SK-N-DZ (cell line): ENCODE measurements at places on chromosomes 1 and 21.

- peak; percentile 76 for DNase-seq
These were observed 170.1 kb downstream of the CRB1 start for GRCh38 chr1:197438010-197438790.

DNA sequence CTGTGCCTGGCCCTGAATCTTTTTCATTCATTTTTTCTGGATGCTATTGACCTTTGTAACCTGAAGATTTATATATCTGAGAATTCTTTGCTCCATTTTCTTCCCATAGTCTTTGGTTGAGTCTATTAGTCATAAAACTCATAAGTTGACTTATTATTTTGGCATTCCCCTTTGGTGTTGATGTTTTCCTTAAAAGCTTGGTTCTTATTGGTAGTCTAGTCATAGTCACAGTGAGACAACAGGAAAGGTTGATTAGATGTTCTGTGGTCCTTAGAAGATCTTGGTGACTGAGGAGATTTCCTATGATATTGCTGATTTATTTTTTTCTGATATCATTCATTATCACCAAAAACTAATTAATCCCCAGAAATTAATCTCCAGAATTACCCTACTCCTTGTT is 86.2 kb downstream of the PTPRC start:
- DNase-seq: no peak

- no peak for DNase-seq
These were observed 111.0 kb downstream of the ACTL8 start for GRCh38 chr1:17865912-17866739.

DNA sequence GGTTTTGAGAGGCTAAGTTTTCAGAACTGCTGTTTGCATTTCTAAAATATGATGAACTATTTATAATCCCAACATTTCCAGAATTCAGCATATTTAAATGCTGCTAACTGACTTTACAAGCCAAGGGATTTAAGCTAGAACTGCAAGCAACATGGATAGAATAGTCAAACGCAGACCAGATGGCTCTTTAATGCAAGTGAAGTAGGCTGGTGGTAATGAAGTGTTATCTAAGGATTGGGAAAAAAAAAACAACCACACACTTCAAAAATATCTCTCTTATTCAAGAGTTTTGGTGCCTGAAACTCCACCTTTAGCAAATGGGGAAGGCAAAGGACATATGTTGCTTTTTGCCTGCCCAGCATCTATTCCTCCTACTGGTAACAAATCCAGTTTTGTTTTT is 20.9 kb upstream of the SSX2IP start:
- DNase-seq: no peak

- DNase-seq: no peak
These were observed 4.0 kb downstream of the AKR7A2 start for GRCh38 chr1:19307794-19308508.

DNA sequence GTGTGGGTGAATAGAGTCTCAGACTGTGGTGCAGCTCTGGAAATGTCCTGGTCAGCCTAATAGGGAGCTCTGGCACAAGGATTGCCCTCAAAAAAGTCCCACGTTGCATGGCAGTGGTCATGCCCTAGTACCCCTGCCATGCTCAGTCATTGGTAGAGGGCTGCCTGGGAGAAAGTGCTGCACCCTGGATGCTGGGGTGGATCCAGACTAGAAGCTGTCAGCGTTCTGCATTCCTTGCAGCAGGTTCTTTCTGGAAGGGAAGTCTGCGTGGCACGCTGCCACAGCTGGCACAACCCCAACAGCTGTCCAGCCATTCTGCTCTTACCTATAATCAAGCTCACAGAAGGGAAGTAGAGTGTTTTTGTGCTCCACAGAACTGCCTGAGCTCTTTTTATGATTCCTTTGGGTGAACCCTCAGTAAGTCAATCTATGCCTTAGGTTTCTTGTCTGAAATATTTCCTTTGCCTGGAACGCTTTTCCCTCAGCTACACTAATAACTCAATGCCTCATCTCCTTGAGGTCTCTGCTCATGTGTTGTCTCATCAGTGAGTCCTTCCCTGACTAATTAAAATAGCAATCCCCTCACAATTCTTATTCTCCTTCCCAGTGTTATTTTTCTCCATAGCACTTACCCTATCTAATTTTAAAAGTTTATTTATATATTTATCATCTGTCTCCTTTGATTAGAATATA is 61.5 kb upstream of the JAK1 start:
- DNase-seq: no peak

GRCh38 chr21:31929548-31929947 is 56.7 kb downstream of the HUNK start:
- DNase-seq: no peak

DNA sequence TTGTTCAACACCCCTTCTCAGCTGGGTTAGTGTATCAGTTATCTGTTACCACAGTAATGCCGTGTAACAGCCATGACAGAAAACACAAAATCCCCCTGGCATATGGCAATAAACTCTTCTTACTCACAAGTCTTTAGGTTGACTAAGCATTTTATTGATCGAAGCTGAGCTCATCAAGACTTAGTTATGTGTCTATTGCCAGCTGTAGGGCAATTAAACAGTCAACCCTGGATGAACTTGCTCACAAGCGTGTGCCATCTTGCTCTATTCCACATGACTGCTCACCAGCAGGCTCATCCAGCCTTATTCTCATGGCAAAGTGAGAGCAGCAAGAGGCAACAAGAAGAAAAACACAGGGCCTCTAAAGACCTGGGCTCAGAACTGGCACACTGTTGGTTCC is 333.8 kb upstream of the PTBP2 start:
- DNase-seq: no peak

GRCh38 chr1:9671377-9672140 is 20.0 kb downstream of the PIK3CD start:
- DNase-seq: no peak

GRCh38 chr1:70319750-70320149 is 34.8 kb downstream of the ANKRD13C start:
- DNase-seq: no peak

GRCh38 chr1:228198977-228199590 is 8.8 kb upstream of the OBSCN start:
- no peak for DNase-seq

DNA sequence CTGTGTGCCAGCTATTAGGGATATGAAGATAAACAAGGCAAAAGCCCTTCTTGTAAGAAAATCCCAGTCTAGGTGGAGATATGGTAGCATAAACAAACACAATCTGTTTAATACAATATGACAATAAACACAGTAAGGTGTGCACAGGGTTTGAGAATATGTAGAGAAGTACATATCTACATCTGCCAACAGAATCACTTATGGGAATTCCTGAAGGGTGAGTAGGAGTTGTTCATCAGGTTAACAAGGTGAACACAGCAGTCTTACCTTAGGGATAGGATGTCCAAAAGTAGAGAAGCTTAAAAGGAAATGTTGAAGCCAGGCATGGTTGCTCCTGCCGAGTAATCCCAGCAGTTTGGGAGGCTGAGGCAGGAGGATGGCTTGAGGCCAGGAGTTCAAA is 57.7 kb upstream of the LRRC7 start:
- no peak for DNase-seq

DNA sequence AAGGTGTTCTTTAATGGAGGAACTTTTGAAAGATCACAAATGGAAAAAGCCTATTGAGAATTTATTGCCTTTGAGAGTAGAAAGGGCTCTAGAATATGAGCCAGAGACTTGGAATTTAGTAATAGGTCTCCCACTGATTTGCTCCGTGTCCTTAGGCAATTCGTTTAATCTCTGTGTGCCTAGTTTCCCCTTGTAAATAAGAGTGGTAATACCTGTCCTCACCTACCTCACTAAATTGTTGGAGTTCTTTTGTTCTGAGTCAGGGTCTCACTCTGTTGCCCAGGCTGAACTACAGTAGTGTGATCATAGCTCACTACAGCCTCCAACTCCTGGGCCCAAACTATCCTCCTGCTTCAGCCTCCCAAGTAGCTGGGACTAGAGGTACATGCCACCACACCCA is 15.0 kb upstream of the TEKT2 start:
- no peak for DNase-seq

- DNase-seq: no peak
These were observed 135.8 kb upstream of the B3GALT2 start for GRCh38 chr1:193322211-193322610.

DNA sequence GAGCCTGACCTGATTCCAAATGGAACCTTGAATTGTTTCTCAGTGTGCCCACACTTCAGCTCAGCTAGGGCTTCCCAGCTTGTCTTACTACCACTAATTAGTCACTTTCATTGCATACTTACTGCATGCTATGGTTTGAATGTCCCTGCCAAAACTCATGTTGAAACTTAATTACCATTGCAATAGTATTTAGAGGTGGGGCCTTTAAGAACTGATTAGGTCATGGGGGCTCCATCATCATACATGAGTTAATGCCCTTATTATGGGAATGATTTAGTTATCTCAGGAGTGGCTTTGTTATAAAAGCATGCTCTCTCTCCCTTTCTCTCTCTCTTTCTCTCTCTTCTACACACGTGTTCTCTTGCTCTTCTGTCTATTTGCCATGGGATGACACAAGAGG is 68.3 kb downstream of the NENF start:
- no peak for DNase-seq

DNA sequence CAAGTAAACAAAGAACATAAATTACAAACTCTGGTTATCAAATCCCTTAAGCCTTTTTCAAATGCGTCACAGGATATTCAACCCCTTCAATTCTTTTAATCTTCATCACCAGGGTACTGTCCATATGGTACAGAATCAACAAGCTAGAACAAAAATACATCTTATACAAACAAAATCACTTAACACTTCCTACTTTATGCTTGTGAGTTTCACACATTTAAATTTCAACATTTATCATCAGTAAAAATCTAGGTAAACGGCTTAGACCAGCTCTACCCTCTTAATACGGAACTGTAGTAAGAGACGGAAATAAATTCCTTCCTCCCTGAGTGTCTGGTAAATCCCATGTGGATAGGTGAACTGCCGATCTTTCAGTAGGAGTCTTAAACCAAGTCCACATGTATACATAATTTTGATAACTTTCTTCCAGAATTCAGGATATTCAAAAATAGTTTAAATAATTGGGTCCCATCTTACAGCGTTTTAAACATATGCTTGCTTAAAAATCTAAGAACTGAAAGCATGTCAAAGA is 1.0 kb downstream of the CCDC181 start:
- peak; percentile 6 for DNase-seq

DNA sequence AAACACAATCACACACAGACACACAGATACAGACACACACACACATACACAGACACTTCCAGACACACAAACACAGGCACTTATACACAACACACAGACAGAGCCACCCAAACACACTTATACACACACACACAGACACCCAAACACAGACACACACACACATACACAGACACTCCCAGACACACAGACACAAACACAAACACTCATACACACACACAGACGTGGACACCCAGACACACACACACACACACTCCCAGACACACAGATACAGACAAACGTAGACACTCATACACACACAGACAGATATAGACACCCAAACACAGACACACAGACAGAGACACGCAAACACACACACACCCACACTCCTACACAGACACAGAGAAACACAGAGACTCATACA is 272.1 kb downstream of the GRIK3 start:
- DNase-seq: no peak

DNA sequence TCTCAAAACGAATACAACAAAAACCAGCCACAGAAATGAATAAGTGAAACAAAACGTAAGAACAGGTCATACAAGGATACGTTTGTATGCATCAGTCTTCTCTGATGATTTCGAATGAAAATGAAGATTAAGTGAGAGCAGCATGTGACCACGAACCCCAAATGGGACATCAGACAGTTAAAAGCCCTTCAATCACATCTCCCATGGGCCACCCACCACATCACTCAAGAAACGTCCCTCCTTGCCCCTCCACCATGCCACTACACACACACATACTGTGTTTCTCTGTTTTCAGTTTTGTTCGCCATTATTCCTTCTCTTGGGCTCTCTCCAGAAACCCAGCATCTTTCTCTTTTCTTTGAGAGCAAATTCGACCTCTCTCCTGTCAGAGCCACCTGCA is 355.6 kb upstream of the KAZN start:
- DNase-seq: no peak

GRCh38 chr1:21164266-21164665 is 12.4 kb downstream of the EIF4G3 start:
- no peak for DNase-seq

DNA sequence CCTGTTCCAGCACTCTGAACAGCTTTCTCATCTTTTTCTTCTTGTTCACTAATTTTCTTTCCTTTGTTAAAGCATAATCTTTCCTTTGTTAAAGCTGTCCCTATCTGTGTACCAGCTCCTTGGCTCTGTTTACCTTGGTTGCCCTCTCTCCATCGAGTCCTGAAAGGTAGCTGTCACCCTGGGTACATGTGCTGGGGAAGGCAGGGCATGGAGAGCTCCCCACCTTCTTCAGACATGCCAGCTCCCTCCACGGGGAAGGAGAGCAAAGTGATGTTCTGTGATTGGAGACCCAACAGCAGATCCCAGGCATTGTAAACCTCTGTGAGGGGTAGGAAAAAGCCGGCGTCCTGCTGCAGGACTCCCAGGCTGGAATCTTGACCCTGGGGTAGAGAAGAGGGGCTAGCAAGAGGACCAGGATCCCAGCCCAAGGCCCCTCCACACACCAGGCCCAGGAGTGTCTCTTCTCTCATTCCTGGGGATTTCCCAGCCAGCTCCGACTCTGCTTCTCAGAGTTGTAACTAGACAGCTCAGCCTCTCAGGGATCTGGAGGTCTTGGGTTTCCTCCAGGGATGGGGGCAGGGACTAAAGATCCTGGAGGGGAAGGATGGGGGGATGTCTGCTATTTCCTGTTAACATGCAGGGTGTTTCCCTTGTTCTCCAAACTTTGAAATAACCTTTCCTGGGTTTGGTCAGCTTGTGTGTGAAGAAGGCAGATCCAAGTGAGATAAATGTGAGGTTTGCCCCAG is 34.4 kb downstream of the TMCC2 start:
- DNase-seq: no peak

GRCh38 chr1:223796210-223796609 is 49.5 kb downstream of the TP53BP2 start:
- DNase-seq: no peak

DNA sequence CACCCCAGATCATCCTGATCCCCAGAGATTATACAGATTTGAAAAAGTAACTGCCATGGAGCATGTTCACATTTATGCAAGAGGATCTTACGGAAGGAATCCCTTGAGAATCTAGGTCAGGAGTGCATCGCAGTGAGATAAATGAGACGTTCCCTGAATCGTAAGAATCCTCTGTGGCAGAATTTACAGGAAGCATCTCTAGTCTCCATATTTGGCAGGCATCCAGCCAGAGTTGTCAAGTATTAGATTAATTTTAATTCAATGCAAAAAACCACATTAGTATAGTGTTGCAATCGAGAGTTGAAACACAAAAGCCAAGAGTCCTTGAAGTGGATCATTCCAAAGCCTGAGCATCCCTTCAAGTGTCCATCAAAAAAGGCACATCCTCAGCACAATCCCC is 100.8 kb downstream of the RRAGC start:
- DNase-seq: no peak
